ENCODE measurements at places on chromosomes 3 and 15.

- no peak for DNase-seq
Observed at GRCh38 chr3:189720736-189721417, 89.7 kb downstream of the TP63 start.

- no peak for DNase-seq
Observed at GRCh38 chr3:112638327-112639020, 2.5 kb downstream of the CCDC80 start.

GRCh38 chr3:150333477-150333876 is 74.6 kb upstream of the TSC22D2 start:
- DNase-seq: no peak

GRCh38 chr3:11603628-11604027 is 40.1 kb downstream of the VGLL4 start:
- DNase-seq: no peak

DNA sequence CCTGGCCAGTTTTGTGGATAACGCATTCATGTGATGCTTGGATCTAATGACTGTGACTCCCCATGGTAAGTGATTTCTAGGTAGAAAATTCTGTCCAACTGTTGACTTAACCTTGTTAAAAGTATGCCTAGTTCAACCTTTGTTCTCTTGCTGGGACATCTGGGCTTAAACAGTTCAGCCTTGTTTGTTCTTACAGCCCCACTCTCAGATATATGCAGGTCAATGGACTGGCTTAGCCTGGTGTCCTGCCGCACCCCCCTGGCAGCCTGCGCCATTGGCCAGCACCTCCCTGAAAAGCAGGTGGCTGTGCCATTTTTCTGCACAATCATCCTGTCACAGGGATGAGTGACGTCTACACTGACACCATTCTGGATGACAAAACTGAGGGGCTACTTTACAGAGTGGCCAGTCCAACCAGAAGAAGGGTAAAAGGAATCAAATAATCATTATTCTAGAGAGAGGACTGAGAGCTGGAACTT is 244.7 kb upstream of the ONECUT1 start:
- DNase-seq: no peak

GRCh38 chr3:156140001-156140595 is 19.7 kb downstream of the KCNAB1 start:
- no peak for DNase-seq

DNA sequence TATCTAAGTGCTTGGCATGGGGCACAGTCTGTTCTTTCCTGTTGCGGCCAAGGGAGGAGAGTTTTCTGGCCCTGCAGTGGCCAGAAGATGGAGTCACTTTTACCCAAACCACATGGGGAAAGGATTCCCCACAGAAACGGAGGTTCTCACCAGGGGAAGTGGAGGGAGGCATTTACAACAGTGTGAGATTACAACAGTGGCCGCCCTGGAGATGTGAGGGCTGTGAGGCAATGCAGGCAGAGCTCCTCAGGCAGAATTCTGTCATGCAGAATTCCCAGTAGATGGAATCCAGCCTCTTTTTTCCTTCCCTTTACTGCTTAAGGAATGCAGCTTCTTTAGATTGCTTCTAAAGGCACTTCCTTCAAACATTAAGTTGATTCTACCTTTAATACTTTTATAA is 83.1 kb downstream of the CACNA1D start:
- DNase-seq: no peak
